ENCODE measurements at places on chromosomes 12 and 14.

- DNase-seq: no peak
These were observed 72.1 kb downstream of the AVPR1A start for GRCh38 chr12:63078906-63079305.

DNA sequence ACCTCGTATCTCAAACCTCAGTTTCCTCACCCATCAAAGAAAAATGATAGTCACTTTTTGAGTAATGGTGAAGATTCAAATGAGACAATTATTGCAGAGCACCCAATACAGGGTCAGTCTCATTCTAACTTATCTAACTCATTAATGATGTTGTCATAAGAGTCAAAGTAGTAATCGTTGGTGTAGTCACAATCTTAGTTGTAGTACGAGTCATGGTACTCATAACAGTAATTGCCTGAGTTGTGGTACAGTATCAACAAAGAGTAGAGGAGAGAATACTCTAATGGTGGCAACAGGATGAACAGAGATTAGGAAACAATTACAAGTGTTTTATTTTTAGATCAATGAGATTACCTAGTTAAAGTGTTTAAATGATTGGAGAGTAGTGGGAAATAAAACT, 93.6 kb upstream of the TMTC2 start:
- DNase-seq: no peak

DNA sequence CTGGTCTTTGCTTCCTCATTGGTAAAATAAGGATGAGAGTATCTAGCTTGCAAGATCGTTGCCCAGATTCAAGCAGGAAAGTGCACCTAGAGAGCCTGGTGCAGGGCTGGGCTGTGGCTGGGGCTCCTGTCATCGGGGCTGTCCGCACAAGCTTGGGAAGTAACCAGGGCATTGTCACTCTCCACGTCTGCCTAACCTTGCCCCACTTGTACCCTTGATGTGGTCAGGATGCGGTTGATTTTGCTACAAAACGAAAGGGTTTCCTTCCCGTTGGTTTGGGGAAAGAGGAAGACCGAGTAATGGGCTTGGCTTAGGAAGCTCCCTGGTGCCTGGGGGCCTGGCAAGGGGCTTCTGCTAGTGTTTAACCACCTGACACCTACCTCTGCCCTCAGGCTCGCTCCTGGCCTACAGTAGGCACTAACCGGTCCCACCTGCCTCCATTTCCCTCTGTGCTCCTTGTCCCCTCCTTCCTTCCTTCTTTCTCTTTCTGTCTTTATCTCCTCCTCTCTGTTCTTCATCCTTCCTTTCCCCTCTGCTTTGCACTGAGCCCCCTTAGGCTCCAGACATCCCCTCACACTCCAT, 21.8 kb downstream of the MVK start:
- DNase-seq: no peak

DNA sequence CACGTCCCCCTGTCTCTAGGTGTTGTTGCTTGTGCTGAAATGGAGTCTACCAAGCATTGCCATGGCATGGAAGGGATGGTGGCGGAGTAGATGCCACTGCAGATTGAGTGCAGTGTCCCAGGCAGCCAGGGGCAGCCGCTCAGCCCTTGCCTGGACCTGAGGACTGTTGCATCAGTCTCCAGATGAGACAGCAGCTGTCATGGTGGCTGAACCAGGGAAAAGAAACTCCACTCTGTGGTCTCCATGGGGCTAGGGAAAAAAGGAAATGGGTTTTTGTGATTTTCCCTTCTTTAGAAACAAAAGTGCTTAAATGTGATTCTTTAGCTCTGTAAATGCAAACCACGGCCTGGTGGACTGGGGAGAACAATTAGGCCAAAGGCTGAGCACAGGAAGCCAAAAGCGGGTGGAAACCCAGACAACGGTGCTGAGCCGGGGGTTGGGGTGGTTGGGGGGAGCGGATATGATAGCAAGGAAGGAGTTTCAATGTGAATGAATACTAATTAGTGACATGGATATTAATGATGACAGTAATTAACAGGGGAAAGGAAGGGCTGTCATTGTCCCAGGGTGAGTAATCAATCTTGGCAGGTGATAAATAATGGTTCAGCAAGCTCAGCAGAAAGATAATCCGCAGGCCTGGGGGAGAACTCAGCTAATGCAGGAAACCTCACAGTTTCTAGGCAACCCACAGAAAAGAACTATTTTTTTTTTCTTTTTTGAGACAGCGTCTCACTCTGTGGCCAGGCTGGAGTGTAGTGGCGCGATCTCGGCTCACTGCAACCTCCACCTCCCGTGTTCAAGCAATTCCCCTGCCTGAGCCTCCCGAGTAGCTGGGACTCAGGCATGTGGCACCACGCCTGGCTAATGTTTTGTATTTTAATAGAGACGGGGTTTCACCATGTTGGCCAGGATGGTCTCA, 442.6 kb downstream of the DPF3 start:
- DNase-seq: no peak

- no peak for DNase-seq
These were observed 519.7 kb upstream of the TBX3 start for GRCh38 chr12:115203701-115204100.

- DNase-seq: no peak
These were observed 114.8 kb downstream of the MON2 start for GRCh38 chr12:62581288-62582064.

DNA sequence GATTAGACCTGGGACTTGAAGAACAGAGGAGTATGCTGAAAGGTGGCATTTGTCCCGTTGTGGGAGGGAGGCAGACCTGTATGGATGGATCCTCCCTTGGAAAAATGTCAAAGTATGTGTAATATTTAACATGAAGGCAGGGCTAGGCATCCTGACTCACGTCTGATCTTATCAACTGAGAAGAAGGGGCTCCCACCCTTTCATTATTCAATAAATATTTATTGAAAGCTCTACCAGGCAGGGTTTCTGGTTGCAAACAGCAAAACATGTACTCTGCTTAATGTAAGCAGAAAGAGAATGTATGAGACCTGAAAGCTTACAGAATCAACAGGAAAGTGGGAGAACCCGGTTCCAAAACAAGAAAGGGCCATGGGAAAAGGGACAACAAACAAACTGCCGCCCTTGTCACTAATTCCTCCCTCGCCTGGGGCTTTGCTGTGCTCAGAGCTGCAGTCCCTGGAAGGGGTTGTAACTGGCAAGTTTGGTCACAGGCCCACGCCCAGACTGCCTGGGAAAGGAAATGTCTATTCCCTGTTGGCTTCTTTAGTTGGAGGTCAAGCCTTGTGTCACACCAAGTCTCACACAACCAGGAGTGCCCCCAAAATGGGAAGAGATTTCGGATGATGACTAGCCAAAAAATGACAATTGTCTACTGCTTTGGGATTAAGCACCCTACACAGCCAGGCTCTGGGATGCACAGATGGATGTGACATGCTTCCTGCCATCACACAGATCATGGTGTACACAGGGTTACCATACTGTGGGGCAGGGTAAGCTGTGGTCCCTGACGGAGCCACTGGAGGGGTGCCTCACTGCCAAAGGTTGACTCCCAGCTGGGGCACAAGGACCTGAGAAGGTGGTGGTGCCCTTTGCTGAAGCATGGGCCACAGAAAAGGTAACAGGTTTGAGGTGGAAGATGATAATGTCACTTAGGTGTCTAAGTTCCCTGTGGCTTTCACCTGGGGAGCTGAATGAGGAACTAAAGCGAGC, 36.8 kb downstream of the RAB35 start:
- DNase-seq: no peak

GRCh38 chr14:54555651-54556050, 11.3 kb upstream of the SAMD4A start:
- no peak for DNase-seq

GRCh38 chr14:54253195-54253947, 143.4 kb upstream of the CDKN3 start:
- DNase-seq: no peak

GRCh38 chr12:110335481-110336045, 54.5 kb downstream of the ATP2A2 start:
- DNase-seq: no peak

DNA sequence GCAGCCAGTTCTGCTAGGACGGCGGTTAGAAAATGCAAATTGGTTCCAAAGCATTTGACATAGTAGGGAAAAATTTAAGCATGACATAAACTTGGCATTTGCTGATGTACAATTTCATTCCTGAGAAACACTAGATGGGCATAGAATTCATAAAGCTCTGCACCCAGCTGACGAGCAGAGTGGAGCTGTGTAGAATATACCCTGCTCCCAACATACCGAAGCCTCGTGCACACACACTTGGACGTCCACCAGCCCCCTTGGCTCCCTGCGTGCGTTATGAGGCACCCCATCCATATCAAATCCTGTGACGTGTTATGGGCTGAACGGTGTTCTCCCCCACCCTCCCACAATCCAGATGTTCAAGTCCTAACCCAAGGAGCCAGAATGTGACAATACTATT, 65.4 kb downstream of the CLMN start:
- DNase-seq: no peak

- DNase-seq: no peak
These were observed 9.4 kb downstream of the PLD4 start for GRCh38 chr14:104933746-104934733.

- no peak for DNase-seq
These were observed 42.5 kb upstream of the DLK1 start for GRCh38 chr14:100684154-100684553.

DNA sequence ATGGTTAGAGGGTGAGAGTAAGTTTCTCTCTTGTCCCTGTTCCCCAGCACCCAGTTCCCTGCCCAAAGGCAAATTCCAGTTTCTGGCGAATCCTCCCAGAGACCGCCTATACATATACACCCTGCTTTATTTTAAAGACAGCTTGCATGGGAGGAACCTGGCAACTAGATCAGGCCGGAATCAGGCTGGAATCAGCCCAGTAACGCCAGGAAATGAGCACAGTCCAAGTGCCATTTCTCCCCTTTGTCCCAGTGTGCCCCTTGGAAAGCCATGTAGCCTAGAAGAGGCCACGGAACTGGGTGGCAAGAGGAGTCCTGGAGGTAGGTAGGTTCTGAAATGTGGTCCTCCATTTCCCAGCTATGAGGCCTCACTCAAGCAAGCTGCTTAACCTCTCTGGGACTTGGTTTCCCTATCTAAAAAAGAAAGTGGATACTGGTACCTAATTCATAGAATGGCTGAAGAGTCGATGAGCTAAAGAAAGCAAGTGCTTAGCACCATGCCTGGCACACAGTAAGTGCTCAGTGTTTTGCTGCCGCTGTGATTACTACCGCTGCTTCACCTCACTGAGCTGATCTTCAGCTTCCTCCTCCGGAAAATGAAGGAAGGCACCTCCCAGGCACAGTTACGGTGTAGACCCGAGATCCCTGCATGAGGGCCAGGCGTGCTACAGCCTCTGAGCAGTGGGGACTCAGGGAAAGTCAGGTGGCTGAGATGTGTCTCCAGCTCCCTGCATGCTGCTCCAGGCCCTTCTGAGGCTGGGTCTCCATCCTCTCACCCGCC, 36.4 kb downstream of the PITPNM2 start:
- no peak for DNase-seq

GRCh38 chr12:47302111-47302671, 222.4 kb upstream of the AMIGO2 start:
- no peak for DNase-seq

- DNase-seq: no peak
These were observed 15.5 kb downstream of the PLXNC1 start for GRCh38 chr12:94163850-94164249.

- DNase-seq: peak; percentile 21
These were observed at the start of gene DGLUCY for GRCh38 chr14:91113829-91114078. TSS of gene DGLUCY (plus strand) at chr14:91114073. CDS start at chr14:91160295, 46,222 bp downstream.

DNA sequence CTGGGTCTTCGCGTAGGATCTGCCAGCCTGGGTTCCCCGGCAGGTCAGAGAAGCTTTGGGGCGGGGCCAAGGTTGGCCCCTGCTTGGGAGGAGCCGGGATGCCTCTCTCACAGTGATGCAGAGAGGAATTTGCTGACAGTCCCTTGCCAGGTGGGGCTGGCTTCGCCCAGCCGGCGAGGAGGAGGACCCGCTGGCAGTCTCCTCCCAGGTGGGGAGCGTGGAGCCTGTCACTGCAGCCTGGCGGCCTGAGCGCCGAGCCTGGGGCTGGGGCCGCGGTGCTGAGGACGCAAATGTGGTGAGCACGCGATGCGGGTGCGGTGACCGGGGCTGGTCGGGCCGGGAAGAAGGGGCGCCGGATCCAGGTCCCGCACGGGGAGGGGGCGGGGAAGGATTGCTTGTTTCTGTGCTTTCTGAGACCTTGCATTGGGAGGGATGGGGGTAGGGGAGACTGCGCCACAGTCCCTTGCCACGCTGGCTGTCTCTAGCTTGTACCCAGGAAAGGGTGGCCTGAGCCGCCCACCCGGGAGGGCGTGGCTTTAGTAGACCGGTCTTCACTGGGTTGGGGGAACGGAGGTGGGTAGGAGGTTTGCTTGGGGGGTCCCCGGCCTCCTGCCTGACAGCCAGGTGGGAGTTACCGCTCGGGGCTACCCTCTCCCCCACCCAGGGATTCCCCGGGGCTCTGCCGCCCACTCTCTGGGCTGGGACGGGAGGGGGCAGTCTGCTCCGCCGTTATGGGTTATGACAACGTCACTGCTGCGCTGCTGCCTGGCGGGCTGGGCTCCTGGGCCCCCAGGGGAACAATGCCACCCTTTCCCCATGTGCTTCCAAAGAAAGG, at the start of gene TMEM63C:
Gene TMEM63C, plus strand, starts transcription at position 196 of the 835 bp plus-strand sequence. CDS start 37,016 bp downstream, outside the sequence.
- peak; percentile 10 for DNase-seq

DNA sequence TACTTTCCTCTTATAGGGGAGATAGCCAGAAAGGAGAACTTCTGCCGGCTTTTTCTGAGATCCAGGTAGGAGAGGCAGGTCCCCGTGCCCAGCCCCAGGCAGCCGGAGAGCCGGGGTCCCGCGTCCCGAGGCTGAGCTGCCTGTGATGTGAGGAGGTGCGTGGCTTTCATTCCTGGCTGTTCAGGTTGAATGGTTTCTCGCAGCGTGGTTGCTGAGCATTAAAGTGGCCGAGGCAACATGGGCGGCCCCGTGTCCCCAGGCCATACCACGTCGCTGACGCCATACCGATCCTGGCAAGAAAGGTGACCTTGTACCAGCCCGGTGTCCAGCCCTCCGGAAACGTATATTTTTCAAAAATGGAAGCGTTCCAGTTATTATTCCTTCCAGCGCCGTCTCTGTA, 116.7 kb upstream of the MYL2 start:
- DNase-seq: no peak

GRCh38 chr12:109716512-109717389, 3.1 kb downstream of the FAM222A start:
- no peak for DNase-seq

DNA sequence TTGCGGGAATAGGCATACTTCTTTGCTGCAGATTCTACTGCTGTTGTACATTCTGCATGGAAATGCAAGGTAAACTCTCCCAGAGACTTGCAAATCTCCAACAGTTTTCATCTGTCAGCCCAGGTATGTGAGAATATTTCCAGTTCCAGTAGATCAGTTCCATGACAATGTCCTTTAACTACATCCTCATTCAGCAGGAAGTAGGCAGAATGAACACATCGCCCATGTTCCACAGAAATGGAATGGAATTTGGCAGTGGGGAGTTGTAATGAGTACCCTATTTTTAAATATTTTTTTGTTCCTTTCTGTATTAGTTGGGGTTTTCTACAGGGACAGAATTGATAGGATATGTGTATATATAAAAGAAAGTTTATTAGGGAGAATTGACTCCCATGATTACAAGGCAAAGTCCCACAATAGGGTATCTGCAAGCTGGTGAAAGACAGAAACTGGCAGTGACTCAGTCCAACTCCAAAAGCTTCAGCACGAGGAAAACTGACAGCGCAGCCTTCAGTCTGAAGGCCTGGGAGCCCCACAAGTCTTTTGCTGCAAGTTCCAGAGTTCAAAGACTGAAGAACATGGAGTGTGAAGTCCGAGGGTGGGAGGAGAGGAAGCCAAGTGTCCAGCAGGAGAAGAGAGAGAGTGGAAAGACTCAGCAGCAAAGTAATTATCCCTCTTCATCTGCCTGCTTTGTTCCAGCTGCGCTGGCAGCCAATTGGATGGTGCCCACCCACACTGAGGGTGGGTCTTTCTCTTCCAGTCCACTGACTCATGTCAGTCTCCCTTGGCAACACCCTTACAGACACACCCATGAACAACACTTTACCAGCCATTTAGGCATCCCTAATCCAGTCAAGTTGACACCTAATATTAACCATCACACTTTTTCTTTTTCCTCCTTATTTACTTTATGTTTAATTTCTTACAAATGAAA, 110.4 kb upstream of the SCAF11 start:
- no peak for DNase-seq

Data from stimulated activated CD8-positive, alpha-beta memory T cell treated with anti-CD3 and anti-CD28 coated beads, Interleukin-2, amount 100 ng/mL, for 1 hour (primary cell).